NCI-H1048 (cell line): ENCODE measurements at places on chromosomes 16 and 17.

DNA sequence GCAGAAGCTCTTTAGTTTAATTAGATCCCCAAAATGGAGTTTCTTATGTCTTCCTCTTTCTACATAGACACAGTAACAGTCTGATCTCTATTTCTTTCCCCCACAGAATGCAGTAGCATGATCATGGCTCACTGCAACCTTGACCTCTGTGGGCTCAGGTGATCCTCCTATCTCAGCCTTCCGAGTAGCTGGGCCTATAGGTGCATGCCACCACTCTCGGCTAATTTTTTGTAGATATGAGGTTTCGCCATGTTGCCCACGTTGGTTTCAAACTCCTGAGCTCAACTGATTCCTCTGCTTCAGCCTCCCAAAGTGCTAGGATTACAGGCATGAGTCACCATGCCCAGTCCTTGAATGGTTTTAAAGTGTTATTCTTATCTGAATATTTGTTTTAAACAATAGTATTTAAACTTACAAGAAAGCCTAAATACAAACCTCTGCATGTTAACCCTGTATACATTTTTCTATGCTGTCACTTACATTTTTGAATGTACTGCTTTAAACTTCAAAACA, 120.6 kb downstream of the GOSR1 start:
- no peak for DNase-seq

DNA sequence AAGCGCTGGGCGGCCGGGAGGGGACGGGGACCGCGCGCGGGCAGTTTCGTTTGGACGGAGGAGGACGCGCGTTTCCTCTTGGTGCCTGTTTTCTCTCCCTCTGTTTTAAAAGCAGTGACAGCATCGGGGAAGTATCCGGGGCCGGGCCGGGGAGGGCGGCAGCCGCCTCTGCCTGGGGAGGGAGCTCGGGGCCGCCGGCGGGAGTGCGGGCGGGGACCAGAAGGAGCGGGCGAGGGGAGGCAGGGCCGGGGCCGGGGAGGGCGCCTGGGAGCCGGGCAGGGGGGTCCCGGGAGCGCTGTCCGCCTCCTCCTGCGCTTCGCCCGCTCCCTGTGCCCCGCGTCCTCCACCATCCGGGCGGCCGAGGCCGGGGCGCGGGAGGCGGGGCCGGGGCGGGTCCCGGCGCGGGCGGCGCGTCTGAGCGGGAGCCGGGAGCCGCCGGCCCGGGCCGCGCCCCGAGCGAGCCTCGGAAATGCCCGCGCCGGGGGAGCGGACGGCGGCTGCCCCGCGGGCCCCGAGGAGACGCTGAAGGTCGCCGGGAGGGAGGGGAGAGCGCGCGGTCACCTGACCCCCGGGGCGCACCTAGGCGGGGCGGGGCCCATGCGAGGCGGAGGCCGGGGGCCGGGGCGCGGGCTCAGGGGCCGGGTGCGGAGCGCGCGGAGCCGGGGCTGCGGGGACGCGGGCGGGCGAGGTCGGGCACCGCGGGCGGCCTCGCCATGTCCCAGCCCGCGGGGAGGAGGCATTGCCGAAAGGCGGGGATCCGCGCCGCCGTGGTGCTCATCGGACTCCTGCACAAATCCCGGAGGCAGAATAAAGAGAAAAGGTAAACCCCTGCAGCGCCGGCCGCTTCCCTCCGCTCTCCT, 57.3 kb downstream of the RAP1GAP2 start:
- no peak for DNase-seq

GRCh38 chr16:64151990-64152767, 969.7 kb downstream of the CDH11 start:
- DNase-seq: no peak

- DNase-seq: no peak
Observed at GRCh38 chr17:71173991-71174390, 946.8 kb upstream of the SOX9 start.

DNA sequence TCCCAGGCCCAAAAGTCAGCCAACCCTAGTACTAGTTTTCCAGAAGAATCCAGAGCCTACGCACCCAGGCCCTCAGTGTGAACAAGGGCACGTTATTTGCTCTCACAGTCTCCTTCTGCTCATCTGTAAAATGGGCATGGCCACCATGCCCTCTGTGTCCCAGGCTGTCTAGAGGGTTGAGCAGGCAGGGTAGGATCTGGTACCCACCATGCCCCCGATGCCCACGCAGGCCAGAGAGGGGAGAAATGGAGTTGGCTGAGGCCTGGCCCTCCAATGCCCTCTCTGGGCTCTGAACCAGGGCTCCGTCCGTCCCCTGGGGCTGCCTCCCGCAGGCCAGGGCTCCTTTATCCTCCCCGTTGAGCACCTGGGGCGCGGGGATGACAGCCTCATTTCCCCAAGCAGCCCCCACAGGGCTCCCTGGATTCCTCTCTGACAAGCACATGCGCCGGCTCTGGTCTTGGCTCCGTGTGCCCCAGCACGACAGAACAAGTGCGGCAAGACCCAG, 9.1 kb upstream of the BAHCC1 start:
- no peak for DNase-seq

- DNase-seq: no peak
Observed at GRCh38 chr16:68951991-68952877, 108.9 kb downstream of the TANGO6 start.

DNA sequence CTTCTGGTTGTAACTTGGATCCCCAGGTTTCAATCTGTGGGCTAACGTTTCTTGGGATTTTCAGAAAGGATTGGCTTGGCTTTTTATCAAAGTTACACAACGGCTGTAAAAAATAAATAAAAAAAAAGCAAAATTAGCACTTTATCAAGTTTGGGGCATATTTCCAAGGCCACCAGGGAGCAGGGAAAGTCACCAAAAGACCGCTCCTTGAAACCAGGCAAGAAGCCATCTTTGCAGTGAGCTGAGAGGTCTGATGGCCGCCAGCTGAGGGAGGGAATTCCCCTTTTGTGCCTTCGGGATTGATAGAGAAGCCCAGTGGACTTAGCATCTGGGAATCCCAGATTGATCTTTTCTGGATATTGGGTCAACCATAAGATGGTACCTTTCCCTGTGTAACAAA, 192.2 kb downstream of the WWOX start:
- DNase-seq: no peak
